Putamen (tissue), 1 donor: ENCODE measurements at places on chromosomes 3 and 15.

DNA sequence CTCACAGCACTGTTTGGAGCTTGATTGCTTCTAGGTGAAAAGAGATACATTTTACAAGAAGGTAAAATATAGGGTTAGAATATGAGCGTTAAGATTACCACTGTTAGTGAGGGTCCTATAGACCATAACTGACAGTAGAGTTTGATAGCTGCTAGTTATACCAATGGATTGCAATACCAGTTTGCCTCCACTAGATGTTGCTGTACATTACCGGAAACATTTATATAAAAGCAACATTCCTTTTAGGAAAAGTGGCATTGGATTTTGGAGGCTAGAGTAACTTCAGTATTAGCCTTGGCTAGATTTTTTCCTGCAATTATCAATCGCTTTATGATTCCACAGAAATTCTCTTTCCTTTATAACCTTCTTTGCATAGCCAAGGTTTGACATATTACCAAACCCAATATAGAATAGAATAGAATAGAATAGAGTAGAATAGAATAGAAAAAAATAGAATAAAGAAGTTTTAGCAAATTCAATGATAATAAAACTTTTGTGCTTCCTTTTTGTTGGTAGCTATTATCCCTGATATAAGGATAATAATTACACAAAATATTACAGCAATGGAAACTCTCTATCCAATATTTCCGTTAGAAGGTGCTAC, 1093.6 kb upstream of the ALCAM start:
- peak; percentile 35 for DNase-seq

GRCh38 chr3:66778777-66779176, 219.3 kb upstream of the KBTBD8 start:
- DNase-seq: no peak

GRCh38 chr3:192570821-192571791, 156.2 kb downstream of the FGF12 start:
- peak; percentile 48 for DNase-seq

DNA sequence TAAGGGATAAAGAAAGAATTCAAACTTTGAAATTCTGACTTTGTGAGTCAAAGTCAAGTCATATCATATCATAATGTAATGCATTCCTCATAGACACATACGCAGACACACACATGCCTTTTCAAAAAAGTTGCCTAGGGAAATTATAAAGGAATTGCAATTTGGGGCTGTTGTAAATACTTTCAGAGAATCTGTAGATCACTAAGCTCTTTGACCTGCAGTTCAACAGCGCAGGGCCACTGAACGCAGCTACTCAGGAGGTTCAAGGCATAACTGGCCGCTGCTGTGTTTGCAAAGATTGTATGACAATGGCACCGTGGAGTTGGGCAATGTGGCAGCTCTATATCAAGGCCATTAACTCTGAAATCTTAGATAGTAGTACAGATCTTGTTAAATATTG, 188.4 kb upstream of the THRB start:
- no peak for DNase-seq

DNA sequence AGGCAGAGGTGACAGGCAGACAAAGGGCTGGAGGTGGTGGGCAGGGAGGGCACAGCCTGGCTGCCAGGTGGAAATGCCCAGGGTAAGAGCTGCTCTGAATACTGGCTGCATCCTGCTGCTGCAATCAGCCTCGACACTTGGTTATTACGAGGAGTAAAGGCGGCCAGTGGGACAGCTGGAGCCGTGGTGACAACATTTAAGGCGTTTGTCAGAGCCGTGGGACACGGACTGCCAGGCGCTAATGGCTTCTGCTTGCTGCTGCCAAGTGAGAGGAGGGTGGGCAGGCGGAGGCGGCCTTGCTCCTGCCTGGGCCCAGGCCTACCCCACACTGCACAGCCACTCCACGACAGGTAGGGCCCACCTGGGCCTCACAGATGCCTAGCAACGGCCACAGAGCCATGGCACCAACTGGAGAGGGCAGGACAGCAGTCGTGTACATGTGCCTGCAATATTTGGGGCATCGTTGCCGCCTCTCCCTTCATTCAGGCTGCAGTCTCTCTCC, 49.2 kb upstream of the TMEM115 start:
- DNase-seq: no peak

GRCh38 chr3:195467641-195468390, 25.0 kb upstream of the ACAP2 start:
- no peak for DNase-seq

- no peak for DNase-seq
These were observed 440.8 kb downstream of the RAP2B start for GRCh38 chr3:153602801-153603200.

DNA sequence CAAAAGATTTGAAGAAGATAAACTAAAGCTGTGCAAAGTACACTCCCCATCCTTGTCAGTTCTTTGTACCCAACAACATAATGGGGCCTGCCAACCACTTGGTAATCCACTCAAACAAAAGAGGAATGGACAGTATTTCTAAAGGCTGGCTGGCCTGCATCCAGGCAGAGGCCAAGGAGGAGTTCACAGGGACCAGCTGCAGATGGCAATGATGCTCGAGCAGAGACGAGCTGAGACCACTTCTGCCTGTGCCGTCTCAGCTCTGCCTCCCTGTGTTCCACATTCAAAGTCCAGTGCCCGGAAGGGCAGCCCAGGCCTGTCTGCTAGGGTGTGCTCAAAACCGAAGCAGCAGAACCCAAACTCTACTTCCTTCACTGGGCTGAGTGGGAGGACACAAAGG, 14.3 kb downstream of the CXCR6 start:
- DNase-seq: peak; percentile 61

- no peak for DNase-seq
These were observed 58.7 kb upstream of the MYRIP start for GRCh38 chr3:39750712-39751111.

- no peak for DNase-seq
These were observed 84.3 kb upstream of the ARL6 start for GRCh38 chr3:97680210-97680609.

DNA sequence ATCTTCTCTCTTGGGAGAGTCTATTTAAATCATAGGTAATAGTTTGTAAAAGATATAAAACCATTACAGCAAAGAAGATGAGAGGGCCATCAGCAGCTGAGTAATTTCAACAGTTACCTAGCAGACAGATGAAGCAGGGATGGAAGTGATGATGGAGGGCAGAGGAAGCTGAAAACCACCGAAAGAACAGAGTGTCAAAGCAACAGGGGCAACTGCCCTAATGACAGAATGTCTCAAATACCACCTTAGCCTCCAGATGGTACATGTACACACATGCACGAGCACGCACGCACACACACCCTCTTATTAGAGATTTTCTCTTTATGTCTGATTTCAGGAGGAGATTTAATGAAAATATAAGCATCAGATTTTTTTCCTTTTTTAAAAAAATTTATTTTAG, 64.5 kb downstream of the NEDD4 start:
- DNase-seq: no peak

DNA sequence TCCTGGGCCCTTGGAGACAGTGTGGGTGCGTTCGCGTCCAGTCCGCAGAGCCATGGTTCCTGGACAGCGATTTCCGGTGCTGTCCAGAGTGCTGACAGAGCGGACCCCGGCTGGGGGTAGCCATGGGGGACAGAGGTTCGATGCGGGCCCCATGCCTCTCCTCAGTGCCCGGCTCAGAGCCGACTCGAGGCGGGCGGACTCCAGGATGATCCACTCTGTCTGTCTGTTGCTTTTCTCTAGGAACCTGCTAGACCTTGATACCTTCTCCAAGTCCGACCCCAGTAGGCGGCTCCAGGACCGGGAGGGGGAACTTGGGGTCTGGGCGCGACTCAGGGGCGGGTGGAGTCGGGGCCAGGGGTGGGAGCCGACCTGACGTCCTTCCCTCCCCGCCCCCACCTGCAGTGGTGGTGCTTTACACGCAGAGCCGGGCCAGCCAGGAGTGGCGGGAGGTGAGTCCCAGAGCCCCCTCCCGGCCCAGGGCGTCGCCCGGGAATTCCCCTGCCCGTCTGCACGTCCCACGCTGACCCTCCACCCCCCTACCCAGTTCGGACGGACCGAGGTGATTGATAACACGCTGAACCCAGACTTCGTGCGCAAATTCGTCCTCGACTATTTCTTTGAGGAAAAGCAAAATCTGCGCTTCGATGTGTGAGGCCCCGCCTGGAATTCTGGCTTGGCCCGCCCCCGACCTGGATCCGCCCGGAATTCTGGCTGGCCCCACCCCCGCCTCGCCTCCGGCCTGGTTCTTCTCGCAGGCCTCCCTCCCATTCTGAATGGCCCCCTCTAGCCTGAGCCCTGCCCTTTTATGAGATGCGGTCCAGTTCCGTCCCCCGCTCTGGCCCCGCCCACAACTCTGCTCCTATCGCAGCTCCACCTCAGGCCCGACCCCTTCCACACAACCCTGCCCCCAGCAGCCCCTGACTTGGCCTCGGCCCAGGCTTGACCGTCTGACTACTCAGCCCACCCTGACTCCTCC, 1.0 kb downstream of the CPNE9 start:
- no peak for DNase-seq

DNA sequence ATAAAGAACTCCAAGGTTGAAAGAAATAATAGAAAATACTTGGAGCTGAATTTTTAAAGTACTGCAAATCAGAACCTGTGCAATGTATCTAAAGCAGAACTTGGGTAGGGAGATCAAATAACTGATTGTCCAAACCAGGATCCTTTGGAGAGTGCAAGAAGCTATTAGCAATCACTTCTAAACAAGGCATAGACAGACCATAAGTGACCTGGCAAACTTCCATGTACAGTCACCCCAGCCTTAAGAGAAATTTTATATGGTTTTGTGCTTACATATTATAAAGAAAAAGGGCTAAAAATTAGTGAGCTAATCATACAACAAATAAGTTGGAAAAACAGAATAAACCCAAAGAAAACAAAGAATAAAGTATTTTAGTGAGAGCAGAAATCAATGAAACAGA, 35.2 kb downstream of the ETV5 start:
- DNase-seq: no peak

- no peak for DNase-seq
These were observed 345.0 kb downstream of the GRM7 start for GRCh38 chr3:7205962-7206361.

- DNase-seq: peak; percentile 93
These were observed 224.1 kb upstream of the TPRG1 start for GRCh38 chr3:188947401-188948280.

- no peak for DNase-seq
These were observed 235.1 kb upstream of the CCDC54 start for GRCh38 chr3:107142171-107142570.

DNA sequence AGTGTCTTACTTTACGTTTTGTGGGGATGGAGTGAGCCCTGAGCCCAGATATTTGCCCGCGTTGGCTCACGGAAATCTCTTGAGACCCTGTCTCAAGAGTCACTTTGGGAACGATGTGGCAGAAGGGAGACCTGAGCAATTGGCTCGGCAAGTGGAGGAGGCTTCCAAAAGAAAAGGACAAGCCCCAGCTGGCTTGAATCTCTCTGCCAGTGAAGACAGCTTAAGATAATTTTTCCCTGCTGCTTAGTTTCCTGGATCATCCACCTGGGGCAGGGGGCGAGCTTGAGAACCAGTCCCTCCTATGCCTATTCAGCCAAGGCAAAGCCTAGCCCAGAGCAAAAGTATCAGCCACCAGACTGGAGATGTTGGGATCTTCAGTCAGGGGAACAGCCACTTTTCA, 708 bp downstream of the SEC22A start:
- DNase-seq: no peak

- no peak for DNase-seq
These were observed 323.2 kb upstream of the TPM1 start for GRCh38 chr15:62719316-62719715.

- DNase-seq: no peak
These were observed 61.7 kb downstream of the B3GALNT1 start for GRCh38 chr3:161043336-161044035.

DNA sequence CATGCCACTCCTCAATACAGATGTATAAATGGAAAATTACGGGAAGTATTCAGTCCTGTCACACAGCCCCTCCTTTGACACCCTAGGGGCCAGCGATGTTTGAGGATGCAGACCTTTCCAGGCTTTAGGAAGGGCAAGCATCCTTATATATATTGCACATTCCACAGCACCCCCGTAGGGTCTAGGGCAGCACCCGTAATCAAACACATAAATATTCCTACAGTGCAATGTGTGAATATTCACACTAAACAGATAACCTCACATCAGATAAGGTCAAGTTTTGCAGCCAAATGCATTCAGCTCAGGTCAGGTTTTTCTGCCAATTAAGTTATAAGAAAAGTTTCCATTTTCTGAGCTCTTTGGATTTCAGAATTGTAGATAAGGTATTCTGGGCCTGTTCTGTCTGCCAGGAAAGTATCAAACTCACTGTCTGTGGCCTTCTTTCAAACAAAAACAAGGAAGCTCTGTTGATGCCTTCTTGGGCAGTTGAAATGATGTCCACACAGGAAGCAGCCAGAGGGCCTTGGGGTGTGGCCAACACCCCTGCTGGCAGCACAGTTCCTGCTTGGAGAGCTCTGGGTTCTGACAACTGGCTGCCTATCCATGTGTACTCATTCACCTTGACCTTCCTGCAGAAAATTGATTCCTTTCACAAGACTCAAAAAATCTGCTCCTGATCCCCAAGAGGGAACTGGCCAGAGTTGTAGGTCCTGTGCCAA, 427.0 kb downstream of the NTRK3 start:
- DNase-seq: no peak

- DNase-seq: no peak
These were observed 59.9 kb downstream of the OXSM start for GRCh38 chr3:25849641-25850385.

DNA sequence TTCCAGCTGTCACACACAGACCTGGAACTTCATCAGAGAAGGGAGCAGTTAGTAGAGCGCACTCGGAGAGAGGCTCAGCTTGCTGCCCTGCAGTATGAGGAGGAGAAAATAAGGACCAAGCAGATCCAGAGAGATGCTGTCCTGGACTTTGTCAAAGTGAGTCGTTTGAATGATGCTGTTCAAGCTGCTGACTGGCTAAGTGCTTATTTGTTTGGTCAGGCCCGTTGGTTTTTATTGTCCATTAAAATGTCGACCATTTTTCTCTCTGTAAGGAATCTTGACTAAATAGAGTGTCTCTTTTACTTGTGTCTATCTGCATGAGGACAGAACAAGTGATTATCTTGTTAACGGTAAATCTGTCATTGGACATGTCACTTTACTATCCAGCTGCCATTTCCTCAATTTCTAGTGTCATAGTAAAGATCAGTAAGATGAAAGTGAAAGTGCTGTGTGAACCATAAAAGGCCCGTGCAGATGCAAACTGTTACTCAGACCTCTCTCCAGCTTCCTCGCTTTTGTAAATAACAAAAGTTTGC, 56.9 kb downstream of the LRCH3 start:
- peak; percentile 15 for DNase-seq

GRCh38 chr15:57485869-57486268, 105.8 kb upstream of the MYZAP start:
- DNase-seq: no peak
